NCI-H1048 (cell line): ENCODE measurements at places on chromosomes 2 and 18.

DNA sequence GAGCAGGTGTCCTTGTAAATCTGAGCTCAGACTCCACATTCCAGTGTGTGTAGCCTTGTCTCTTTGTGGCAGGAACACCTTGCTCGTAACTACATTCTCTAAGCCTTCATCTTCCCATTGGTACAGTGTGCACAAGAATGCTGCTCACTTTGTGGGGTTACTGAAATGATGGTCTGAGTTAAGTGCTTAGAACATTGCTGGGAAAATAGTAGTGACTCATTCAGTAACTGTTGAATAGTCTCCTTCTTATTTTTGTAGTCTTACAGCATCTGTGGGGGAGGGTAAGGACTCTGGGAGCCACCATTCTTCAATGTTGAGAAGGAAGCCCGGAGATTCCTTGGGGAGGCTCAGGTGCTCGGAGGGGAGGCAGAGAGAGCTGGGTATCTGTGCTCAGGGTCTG is 236.0 kb upstream of the HDAC4 start:
- no peak for DNase-seq

GRCh38 chr2:152298754-152299153 is 36.2 kb upstream of the FMNL2 start:
- DNase-seq = no peak

- no peak for DNase-seq
Observed at GRCh38 chr2:198692907-198693510, 764.7 kb downstream of the SATB2 start.

DNA sequence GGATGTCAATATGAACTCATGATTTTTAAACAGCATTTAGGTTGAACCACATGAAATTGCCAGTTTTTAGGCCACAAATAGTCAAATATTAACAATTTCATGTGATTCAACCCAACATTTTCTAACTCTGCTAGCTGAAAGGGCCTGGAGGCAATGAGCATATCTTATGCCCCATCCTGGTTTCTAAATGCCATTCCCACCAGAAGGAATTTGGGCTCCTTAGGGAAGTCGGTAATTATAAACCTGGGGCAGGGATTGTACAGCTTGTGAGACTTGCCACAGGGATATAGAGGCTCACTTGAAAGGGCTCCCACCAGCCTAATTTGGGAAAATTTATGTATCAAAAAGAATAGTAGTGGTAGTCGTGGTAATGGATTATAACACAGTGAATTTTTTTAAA is 178.4 kb upstream of the ALPP start:
- no peak for DNase-seq

- DNase-seq = no peak
Observed at GRCh38 chr2:174524527-174524926, 37.7 kb upstream of the GPR155 start.

DNA sequence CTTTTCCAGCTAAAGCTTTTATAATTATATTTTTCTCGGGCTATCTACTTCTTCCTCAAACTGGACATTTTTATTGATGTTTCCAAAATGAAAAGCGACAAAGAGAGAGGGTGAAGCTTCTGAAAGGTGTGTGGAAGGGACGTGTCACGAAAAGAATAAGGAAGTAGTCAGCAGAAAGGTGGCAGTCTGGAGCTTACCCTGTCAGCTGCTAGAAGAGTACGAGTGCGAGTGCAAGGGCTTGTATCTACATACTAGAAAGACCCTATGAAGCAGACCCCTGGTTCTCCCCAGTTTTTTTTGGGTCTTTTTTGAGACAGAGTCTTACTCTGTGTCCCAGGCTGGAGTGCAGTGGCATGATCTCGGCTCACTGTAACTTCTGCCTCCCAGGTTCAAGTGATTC is 14.6 kb downstream of the FHL2 start:
- no peak for DNase-seq

DNA sequence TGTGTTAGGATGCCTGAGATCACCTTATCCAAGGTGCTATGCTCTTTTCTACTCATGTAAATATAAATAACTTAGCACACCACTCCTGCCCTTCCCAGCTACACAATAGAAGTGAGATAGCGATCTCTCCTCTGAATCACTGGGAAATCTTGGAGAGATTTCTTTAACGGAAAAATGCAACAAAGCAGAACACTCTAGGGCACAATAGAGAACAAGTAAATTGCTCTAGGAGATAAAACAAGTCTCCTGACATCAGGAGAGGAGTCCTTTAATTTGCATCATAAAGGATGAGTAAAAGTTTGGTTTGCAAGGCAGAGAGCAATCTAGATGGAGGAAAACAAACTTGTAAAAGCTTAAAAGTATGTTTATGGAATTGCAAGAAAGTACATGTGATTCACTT is 224.1 kb downstream of the PAX3 start:
- DNase-seq = no peak

DNA sequence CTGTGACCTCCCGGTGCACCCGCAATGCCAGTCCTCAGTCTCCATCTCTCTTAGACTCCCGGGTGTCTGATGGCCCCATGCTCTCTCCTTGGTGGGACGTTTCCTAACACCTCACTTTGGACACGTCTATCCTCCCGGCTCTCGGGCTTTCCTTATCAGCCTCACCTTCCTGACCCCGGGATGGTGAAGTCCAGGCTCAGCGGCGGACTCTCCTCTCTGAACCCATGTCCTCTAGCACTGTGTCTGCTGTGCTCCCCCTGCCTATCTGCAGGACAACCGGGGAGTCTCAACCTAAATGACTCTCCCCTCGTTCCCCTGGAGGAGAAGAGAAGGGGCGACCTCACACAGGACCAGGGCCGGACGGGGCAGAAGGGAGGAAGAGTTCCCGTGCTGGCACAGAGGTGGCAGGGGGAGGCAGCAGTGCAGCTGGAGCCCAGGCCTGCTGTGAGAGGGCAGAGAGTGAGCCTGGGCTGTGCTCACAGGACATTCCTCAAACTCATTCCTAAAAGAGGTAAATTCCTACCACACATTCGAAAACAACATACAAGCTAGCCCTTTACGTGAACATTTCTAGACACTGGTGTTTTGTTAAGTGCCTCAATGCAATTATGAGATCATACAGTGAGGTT is 41.9 kb downstream of the MBP start:
- no peak for DNase-seq

DNA sequence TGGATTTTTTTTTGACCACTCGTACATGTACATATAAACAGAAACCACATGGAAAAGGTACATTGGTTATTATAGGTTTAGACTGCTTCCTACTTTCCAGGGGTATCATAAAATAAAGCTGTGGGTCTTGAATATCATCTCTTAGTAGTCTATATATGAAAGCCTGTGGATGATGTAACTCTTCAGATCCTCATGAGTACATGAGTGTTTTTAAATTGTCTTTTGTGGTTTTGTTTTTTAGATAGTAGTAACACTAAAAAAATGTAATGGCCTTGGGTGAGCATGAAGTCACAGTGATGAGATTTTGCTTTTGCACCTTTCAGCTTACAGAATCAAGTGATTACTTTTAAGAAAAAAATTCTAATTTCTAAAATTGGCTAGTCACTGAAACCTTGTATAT is 80.2 kb downstream of the RAB3GAP1 start:
- no peak for DNase-seq
